Panc1 (cell line): ENCODE measurements at places on chromosomes 5 and 9.

DNA sequence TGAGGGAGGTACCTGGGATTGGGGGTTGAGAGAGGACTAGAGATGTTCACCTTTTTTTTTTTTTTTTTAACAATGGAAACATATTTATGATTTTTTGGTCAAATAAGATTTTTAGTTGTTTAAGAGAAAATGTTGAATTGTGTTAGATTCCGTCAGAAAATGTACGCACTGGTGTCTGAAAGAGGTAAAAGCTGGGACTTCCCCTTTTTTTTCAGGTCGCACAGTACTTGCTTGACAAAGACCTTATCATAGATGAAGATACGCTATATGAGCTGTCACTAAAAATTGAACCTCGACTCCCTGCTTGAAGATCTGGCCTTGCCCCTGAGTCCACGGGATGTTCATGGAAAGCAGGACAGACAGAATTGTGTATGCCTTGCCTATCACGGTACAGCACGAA lies 7.7 kb upstream of the CKMT2 start:
- no peak for DNase-seq
- no peak overlapping the region for H3K27ac ChIP-seq
- no peaks in the 10 kb centered on the region for H3K27me3 ChIP-seq
- no peaks in the 10 kb centered on the region for H3K4me1 ChIP-seq
- no peak overlapping the region for H3K4me3 ChIP-seq
- no peaks in the 10 kb centered on the region for H3K36me3 ChIP-seq

- peaks cover 40% of the 10 kb centered on the region for H3K36me3 ChIP-seq
- H3K4me1 ChIP-seq = peaks cover 11% of the 10 kb centered on the region; the same call in 1 of the 2 replicates
- no peak overlapping the region for H3K4me3 ChIP-seq
- H3K27ac ChIP-seq = no peak overlapping the region
- H3K27me3 ChIP-seq = no peaks in the 10 kb centered on the region
- no peak for DNase-seq
Measured at GRCh38 chr5:16461782-16462181, 3.8 kb downstream of the ZNF622 start.

DNA sequence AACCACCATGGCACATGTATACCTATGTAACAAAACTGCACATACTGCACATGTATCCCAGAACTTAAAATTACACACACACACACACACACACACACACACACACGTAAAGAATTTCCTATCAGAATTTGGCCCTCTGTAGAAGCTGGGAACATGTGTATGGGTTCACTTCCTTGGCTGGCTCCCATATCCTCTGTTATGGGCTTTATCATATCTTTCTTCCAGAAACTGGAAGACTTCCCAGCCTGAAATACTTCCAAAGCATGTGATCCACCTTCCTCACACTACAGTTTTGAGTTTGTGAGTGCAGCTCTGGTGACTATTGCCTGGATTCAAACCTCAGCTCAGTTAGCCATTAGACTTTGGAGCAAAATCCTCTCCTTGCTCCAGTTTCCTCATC lies 78.6 kb upstream of the GDNF start:
- H3K4me3 ChIP-seq = no peak overlapping the region
- H3K27ac ChIP-seq = no peak overlapping the region
- no peak for DNase-seq
- no peaks in the 10 kb centered on the region for H3K36me3 ChIP-seq
- H3K27me3 ChIP-seq = peaks cover 13% of the 10 kb centered on the region
- H3K4me1 ChIP-seq = no peaks in the 10 kb centered on the region

- DNase-seq = no peak
- H3K4me3 ChIP-seq = no peak overlapping the region
- no peaks in the 10 kb centered on the region for H3K27me3 ChIP-seq
- H3K27ac ChIP-seq = peak overlapping the region; percentile 90; the same call in 1 of the 2 replicates
- peaks cover 13% of the 10 kb centered on the region for H3K4me1 ChIP-seq
Measured at GRCh38 chr5:57831932-57832331, 349.3 kb upstream of the ACTBL2 start.

DNA sequence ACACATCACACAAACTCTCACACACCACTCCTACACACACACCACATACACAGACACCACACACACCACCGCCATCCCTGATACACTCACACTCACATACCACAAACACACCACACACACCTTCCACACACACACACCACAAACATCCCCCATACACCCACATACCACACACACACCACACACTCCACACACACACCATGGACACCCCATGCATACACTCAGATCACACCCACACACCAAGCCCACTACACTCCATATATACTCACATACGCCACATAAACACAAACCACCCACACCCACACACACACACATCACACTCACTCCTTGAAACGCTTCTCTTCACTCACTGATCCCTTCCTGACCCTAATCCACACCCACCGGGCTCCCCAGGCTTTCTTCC lies 9.1 kb upstream of the ANKRD18A start:
- H3K36me3 ChIP-seq = no peaks in the 10 kb centered on the region
- H3K27ac ChIP-seq = no peak overlapping the region
- H3K27me3 ChIP-seq = no peaks in the 10 kb centered on the region
- no peak for DNase-seq
- H3K4me1 ChIP-seq = no peaks in the 10 kb centered on the region; the same call in 1 of the 2 replicates

DNA sequence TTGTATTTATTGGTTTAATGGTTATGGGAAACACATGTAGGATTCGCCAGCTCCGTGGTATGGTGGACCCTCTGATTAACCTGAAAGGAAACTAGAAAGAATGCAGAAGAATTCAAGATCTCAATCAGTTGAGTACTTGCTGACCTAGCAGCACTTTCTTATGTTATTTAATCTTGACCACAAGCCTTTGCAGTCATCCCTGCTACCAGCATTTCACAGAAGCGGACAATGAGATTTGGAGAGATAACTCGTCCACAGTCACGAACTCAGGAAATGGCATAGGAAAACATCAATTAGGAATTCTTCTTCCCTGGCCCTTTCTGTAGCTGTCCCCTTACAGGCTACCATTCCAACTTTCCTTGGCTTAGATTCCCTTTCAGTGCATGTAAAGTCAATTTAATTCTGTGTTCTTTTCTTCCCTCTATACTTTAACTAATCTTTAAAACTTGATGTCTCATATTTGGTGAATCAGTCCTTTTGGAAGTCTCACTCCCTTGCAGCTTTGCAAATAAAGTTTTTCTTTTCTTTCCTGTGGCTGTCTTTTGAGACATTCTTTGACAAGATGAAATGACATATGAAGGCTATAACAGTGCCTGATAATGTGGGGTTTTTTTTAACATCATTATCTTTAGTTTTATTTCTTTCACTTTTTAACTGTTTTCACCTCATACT lies 1.3 kb upstream of the SLC44A1 start:
- DNase-seq = no peak
- H3K36me3 ChIP-seq = no peaks in the 10 kb centered on the region
- no peak overlapping the region for H3K27ac ChIP-seq
- no peaks in the 10 kb centered on the region; the same call in none of the 2 replicates for H3K27me3 ChIP-seq
- H3K4me1 ChIP-seq = peaks cover 3% of the 10 kb centered on the region; the same call in 1 of the 2 replicates

DNA sequence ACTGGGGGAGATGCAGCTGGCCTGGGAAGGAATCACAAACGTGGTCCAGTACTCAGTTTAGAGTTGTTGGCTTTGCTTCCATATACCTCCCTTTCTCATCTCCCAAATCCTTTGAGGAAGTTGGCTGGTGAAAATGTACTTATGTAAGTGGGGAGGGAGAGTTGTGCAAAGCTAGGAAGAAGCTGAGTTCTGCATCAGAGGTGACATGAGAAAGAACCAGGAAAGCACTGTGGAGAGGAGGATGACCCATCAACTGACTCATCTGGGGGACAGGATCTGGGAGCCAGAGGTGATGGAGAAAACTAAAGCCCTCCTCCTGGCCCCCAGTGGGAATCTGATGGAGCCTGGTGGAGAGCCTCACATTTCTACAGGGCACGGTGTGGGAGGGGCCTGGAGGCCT lies 16.2 kb downstream of the KCNMB1 start:
- H3K27me3 ChIP-seq = peaks cover 5% of the 10 kb centered on the region
- no peak for DNase-seq
- H3K36me3 ChIP-seq = no peaks in the 10 kb centered on the region
- no peak overlapping the region for H3K4me3 ChIP-seq

DNA sequence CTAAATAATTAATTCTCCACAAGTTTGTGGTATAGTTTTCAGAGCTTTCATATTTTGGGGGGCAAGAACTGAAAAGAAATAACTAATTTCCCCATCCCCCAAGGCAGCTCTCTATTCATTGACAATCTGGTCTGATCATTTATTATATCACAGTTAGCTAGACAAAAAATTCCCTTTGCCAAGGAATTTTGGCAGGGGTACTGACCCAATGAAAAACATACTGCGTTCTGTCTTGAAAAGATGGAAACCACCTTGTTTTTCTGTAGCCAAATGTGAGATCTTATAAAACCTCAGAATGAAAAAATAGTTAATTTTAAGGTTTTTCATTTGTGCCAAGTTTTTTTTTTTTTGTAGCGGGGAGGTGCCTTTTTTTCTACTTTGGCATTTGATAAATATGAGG lies 1008.9 kb downstream of the EFNA5 start:
- DNase-seq = no peak
- no peak overlapping the region for H3K27ac ChIP-seq
- H3K4me3 ChIP-seq = no peak overlapping the region
- H3K27me3 ChIP-seq = no peaks in the 10 kb centered on the region
